Hypothalamus (tissue), 51 donors: ENCODE measurements at places on chromosomes 5 and 9.

DNA sequence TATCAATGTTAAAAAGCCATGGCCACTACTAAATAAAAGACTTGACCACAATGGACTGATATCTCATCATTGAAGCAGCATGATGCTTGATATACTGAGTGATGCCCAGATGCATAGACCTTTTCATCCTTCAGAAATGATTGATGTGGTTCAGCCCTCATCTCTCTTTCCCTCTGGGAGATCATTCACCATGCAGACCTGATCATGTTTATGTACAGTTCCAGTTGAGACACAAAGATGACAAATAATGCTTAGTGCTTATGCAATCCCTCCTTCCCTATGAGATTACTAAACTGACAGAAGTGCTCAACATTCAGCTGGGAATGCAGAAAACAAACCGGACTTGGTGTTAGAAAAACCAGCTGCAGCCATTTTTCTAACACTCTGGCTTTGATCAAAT is 91.9 kb upstream of the TLR4 start:
- DNase-seq, result no peak

- no peak for DNase-seq
These were observed 66.9 kb downstream of the SLC44A1 start for GRCh38 chr9:105311306-105311705.

DNA sequence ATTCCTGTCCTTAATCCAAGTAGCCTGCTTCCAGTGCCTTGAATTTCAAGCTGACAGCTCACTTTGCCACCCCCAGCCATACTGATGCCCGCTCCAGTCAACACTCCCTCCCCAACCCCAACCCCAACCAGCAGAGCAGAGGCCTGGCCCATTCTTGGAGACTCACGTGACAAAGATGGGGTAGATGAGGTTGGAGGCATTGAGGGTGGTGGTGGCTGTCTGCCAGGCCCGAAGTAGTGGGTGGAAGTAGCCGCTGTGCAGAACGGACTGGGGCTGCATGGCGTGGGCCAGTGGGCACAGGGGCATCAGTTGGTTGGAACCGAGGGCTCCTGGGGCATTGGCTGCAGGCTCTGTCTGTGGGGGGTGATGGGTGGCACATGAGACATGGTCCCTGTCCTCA is 7.8 kb downstream of the ALAD start:
- DNase-seq, result no peak

GRCh38 chr5:113057557-113057984 is 81.0 kb downstream of the DCP2 start:
- DNase-seq, result no peak

DNA sequence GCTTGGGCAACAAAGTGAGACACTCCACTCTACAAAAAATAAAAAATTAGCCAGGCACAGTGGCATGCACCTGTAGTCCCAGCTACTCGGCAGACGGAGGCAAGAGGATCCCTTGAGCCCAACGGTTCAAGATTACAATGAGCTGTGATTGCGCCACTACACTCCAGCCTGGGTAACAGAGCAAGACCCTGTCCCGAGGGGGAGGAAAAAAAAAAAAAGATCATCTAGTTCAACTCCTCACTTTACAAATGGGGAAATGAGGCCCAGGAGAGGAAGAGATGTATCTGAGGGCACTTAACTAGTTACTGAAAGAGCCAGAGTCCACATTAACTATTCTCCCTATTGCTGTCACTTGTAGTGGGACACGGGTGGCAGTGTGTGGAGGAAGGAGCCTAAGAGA is 13.8 kb downstream of the PDCL start:
- DNase-seq, result no peak

GRCh38 chr5:68245319-68245718 is 29.8 kb downstream of the PIK3R1 start:
- no peak for DNase-seq

DNA sequence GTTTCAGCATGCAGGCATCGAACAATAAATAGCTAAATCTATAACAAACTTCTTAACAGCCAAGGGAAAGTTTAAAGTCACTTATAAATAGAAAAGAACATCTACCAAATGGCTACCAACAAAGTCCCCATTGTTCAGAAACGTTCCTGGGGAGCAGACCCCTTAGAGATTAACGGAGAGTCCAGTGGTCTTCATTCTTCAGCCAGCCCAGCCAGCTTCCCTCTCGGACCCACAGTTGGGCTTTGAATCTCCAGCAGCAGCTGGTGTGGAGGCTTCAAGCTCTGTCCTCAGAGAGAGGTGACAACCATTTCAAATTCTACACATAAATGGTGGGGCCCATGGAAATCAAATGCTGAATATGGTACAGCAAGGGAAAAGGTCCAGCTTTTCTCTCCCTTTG is 11.2 kb downstream of the ENC1 start:
- DNase-seq, result no peak

DNA sequence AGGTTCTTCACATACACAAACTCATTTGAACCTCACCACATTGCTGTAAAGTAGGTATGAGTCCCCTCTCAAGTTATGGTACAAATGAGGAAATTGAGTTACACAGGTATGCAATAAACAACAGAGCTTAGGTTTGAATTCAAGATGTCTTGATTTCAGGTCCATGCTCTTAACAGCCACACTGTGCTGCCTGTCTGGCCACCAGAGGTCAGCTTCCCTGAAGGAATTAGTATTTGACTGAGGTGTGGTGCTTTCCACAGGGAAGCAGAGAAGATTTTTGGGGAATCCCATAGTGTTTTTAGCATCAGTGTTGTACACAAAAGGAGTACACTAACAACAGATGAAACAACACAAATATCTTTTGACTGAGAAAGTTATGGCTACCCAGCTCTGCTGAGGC is 94.4 kb upstream of the ITGA1 start:
- no peak for DNase-seq

DNA sequence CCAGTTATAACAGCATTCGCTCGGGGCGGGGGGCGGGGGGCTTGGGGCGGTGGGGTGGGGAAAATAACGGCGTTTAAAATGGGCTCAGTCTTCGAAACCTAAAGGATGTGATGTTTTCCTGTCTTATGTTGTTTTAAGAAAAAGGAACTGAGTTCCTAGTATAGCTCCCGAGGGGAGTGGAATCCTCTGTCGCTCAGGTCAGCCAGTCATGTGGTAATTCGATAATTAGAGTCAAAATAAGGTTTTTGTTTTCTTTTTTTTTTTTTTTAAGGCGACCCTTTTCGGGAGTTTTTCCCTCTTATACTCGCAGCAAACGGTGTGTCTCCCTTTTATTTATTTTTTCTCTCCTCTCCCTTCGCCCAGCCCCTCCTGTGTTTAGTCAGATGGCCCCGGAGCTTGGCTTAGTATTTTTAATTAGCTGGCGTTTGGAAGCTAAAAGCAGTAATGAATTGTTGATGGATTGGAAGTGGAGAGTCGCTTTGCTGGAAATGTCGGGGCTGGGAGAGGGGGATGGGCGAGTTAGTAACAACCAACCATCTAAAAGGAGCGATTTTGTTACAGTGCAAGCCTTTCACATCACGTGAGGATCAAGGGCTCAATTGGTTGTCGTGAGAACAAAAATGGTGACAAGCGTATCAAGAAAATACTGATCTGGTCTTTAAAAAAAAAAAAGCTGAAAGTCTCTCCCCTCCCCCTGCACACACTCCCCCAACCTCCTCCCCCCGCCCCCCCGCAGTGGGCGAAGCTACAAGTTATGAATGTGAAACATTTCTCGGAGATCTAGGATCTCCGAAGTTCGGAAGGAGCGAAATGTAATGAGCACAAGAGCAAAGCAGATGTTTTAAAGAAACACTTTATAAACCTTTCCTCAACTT is 714 bp upstream of the ZNF608 start:
- peak; percentile 65 for DNase-seq

DNA sequence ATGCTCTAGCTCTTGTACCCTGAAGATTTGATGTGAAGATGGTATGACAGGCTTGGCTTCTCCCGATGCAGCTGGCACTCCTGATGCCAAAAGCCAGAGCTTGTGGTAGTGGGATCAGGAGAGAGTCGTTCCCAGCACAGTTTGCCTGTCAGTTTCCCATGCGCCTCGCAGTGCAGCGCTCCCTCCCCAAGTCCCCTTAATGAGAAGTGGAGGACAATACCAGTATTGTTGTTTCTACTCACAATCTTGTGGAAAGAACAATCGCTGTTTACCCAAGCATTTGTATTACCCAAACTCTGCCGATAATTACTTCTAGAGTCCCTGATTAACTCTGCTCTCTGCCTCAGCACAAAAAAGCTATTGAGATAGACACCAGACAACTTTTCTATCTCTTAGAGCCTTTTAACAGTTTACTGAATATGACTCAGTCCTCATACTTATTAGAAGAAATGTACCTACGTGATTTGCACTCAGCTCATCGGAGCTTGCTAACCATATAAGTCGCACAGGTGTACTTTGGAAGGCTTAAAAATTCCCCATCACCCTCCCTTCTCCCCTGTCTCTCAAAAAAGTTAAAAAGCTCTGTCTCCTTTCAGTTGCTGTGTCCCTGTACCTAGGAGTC is 283.2 kb upstream of the TMEM161B start:
- DNase-seq, result peak; percentile 52

DNA sequence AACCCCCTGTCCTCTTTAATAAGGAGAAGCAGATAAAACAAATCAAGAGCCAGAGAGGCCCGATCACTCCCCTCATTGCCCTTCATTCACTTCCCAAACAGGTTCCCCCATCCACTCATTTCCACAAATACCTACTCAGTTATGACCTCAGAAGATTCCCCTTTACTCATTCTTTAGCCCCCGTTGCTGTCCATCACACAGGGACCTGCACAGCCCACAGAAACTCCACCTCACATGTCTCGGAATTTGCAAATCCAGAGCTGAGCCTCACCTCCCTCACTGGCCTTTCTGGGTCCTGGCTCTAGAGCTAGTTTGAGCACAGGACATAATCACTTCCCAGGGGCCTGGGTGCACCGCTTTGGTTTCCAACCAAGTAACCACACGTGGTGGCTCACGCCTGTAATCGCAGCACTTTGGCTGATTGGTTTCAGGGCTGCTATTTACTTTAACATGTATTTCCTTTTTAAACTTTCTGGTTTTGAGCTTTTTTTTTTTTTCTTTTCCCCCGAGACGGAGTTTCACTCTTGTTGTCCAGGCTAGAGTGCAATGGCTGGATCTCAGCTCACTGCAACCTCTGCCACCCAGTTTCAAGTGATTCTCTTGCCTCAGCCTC is 17.8 kb downstream of the ATP6V0E1 start:
- DNase-seq, result no peak

- DNase-seq, result no peak
These were observed 22.3 kb downstream of the ORM2 start for GRCh38 chr9:114351932-114352331.

- no peak for DNase-seq
These were observed 576.2 kb downstream of the MTRR start for GRCh38 chr5:8445139-8445538.

DNA sequence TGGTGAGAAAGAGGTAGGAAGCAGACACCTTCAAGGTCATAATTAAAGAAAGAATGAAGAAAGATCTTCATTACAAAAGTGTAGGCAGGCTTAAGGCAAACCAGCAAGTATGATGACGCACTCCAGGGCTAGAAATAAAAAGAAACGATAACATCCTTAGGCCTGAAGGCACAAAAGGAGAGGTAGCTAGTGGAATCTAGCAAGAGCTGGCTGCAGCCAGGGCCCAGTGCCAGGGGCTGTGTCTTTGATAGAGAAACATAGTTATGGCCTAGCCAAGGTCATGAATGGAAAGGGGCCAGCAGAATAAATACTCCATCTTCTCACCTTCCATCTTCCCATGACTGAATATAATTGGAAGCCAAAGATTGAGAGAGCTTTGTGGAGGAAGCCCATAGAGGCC is 6.8 kb upstream of the SH3TC2 start:
- DNase-seq, result no peak

DNA sequence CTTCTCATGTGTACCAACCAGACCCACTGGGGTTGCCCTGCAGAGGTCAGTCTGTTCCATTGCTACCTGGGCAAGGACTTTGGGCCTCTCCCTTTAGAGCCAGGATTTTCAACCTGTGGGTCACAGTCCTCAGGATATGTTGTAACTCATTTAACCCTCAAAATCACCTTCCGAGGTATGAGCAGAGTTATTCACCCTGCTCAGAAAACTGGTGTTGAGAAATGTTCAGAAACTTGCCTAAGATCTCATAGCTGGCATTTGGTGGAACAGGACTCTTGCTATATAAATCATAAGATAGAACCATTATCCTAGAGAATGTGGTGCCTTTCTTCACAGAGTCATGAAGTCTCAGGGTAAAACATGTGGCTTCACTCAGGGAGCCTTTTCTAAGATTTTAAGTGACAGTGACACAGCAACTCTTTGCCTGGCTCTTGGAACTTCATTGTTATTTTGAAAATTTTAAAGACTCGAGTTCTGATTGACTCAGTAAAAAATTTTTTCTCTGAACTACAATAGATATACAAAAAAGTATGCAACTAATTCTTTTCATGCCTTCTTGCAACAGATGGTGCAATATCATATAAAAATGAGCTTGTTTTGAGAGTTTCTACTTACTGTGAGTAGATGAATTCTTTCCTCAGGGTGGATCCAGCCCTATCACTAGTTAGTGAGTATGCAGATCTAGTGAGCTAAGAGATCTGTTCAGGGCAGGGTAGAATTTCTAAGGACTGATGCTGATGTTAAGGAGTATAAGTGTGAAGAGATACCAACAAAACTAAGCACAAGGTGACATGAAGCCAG is 29.5 kb downstream of the CAST start:
- DNase-seq, result no peak

DNA sequence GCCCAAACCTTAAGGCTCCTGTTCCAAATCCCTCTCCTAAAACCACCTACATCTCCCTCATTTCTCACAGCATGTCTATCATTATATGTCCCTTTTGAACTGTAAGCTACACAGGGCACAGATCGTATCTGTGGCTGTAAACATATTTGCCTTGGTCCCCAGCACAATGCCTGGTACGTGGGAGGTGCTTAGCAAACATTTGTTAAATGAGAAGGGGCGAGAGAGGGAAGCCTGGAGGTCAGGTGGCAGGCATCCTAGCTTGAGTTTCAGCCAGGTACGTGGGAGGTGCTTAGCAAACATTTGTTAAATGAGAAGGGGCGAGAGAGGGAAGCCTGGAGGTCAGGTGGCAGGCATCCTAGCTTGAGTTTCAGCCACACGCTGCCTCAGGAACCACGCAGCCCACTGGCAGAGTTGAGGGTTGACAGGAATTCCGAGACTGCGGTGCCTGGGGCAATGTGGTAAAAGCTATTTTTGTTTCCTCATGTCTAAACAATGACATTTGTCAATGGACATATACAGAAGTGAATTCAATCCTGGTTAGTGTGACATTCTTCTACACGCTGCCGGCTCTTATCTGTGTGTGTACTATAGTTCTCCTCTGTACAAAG is 113.6 kb downstream of the EFNA5 start:
- DNase-seq, result no peak

GRCh38 chr9:129987047-129987446 is 55.9 kb downstream of the FNBP1 start:
- DNase-seq, result no peak

- no peak for DNase-seq
These were observed 36.9 kb upstream of the RXRA start for GRCh38 chr9:134289241-134289875.

GRCh38 chr5:88503041-88503345 is 234.3 kb upstream of the TMEM161B start:
- no peak for DNase-seq

GRCh38 chr9:12667892-12668291 is 25.3 kb upstream of the TYRP1 start:
- no peak for DNase-seq
